ENCODE measurements at places on chromosomes 12 and 14.

GRCh38 chr14:34460295-34460694 lies 1.7 kb downstream of the SPTSSA start:
- no peak for DNase-seq

GRCh38 chr12:25307818-25308217 lies 57.1 kb upstream of the KRAS start:
- no peak for DNase-seq

- no peak for DNase-seq
Observed at GRCh38 chr12:47987411-47988072, 16.7 kb downstream of the COL2A1 start.

DNA sequence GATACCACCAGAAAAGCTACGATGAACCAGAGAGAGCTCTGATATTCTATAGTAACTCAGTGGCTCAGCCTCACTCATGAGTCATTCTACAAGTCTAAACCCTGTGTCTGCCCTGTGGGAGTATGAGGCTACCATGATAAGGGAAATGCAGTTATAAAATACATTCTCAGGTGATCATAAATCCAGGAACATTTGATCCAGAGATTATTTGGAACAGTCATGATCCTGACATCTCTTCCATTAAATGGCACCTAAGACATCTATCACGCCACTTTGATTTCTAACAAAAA lies 202.6 kb upstream of the RASSF8 start:
- no peak for DNase-seq

GRCh38 chr12:124566997-124567672 lies at the start of gene NCOR2:
Gene NCOR2, minus strand, starts transcription at chr12:124567612. Its CDS starts 72,361 bp downstream, at chr12:124495251.
- no peak for DNase-seq

DNA sequence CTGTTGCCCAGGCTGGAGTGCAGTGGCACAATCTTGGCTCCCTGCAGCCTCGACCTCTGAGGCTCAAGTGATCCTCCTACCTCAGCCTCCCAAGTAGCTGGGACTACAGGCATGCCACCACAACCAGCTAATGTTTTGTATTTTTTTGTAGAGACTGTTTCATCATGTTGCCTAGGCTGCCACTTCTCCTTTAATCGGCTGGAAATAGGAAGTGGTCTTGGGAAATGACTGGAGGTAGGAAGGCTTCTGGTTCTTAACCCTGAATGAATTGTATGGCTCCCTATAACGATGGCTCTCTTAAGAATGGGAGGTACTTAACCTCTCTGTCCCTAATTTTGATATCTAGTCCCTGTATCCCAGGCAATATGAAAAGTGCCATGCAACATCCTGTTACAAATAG lies 113.9 kb upstream of the USP15 start:
- DNase-seq: no peak

DNA sequence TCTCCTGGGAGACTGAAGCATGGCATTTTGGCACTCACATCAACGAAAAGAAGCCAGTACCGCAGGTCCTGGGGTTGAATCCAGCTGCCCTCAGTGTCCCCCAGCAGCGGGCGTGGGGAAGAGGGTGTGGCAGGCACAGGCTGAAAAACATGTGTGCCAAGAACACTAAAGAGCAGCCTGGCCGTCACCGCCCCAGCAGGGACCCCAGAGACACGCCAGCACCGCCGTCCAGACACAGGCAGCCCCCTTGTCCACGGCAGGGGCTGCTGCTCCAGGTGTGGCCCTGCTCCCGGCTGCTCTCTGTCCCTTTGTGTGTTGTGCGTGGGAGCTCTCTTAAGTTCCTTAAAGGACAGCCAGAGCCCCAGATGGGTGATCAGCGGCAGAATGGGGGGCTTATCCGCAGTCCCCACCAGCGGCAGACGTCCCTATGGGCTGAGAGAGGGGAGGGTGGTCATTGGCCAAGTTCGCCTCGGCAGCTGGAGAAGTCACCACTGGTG lies 556 bp downstream of the PHETA1 start:
- no peak for DNase-seq

Measured in GOT3 (cell line).